ENCODE measurements at places on chromosomes 6 and 20.

DNA sequence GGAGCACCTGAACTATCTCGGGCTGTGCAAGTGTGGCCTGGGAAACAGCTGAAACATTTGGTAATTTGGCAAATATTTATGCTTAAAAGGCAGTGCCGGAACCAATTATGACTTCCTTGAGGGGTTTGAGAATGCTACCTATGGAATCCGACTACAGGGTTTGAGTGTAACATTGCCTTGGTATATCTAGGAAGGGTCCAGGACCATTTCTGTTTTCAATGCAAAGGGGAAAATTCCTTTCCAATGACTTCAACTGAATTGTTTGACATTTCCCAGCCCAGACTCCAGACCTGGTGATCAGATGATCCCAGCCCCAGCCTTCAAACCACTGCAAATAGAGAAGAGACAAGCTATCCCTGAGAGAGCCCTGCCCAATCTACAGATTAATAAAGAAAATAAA is 4.6 kb upstream of the PPP1R3G start:
- no peak overlapping the region for H3K27ac ChIP-seq
- peaks cover 2% of the 10 kb centered on the region for H3K4me1 ChIP-seq
- no peak for DNase-seq
- peaks cover 34% of the 10 kb centered on the region for H3K27me3 ChIP-seq
- H3K4me3 ChIP-seq: no peak overlapping the region

DNA sequence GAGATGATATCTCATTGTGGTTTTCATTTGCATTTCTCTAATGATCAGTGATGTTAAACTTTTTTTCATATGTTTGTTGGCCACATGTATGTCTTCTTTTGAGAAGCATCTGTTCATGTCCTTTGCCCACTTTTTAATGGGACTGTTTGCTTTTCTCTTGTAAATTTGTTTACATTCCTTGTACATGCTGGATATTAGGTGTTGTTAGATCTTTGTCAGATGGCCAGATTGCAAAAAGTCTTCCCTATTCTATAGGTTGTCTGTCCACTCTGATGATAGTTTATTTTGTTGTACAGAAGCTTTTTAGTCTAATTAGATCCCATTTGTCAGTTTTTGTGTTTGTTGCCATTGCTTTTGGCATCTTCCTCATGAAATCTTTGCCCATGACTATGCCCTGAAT is 172.4 kb downstream of the TBC1D32 start:
- H3K27me3 ChIP-seq: no peaks in the 10 kb centered on the region
- no peak overlapping the region for H3K4me3 ChIP-seq
- DNase-seq: no peak
- H3K4me1 ChIP-seq: no peaks in the 10 kb centered on the region
- H3K36me3 ChIP-seq: peaks cover 31% of the 10 kb centered on the region

- no peaks in the 10 kb centered on the region for H3K27me3 ChIP-seq
- no peak overlapping the region for H3K4me3 ChIP-seq
- no peak overlapping the region for H3K27ac ChIP-seq
- H3K4me1 ChIP-seq: no peaks in the 10 kb centered on the region
- no peak for DNase-seq
Measured at GRCh38 chr6:161544801-161545480, 271.1 kb upstream of the AGPAT4 start.

DNA sequence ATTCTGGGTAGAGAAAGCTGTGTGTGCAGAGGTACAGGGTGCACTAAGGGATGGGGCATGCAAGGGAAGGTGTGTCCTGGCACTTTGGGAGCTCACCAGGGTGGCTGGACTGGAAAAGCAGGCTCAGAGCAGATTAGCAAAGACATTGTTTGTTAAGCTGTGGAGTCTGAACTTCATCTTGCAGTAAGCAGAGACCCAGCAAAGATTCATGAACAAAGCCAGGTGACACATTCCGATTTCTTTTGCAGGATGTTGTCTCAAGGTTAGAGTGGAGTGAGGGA is 28.8 kb downstream of the DUSP22 start:
- no peaks in the 10 kb centered on the region for H3K27me3 ChIP-seq
- H3K27ac ChIP-seq: no peak overlapping the region
- peaks cover 2% of the 10 kb centered on the region for H3K4me1 ChIP-seq

- no peaks in the 10 kb centered on the region for H3K27me3 ChIP-seq
- H3K36me3 ChIP-seq: no peaks in the 10 kb centered on the region
- no peak overlapping the region for H3K27ac ChIP-seq
- no peaks in the 10 kb centered on the region for H3K4me1 ChIP-seq
- no peak for DNase-seq
- no peak overlapping the region for H3K4me3 ChIP-seq
Measured at GRCh38 chr6:165573671-165574070, 89.4 kb downstream of the PDE10A start.

- no peaks in the 10 kb centered on the region for H3K27me3 ChIP-seq
- no peaks in the 10 kb centered on the region for H3K4me1 ChIP-seq
- DNase-seq: no peak
- peaks cover 9% of the 10 kb centered on the region for H3K36me3 ChIP-seq
Measured at GRCh38 chr6:87561017-87561416, 28.8 kb downstream of the RARS2 start.

DNA sequence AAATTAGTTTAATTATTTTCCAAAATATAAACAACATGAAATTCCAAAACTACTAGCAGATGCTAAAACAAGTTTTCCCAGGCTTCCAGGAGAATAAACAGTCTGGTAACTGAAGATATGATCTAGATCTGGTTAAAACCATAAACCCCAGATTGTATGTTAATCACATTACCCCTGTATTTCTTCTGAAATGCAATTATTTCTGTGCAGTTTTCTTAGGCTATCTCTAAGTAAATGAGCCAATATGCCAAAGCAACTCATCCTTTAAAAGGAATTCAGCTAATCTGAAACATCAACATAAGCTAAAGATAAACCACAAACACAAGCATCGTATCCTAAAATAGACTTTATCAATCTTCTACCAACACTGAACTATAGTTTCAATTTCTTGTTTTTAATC is 44.6 kb upstream of the SENP6 start:
- no peaks in the 10 kb centered on the region for H3K4me1 ChIP-seq
- peaks cover 7% of the 10 kb centered on the region for H3K27me3 ChIP-seq

DNA sequence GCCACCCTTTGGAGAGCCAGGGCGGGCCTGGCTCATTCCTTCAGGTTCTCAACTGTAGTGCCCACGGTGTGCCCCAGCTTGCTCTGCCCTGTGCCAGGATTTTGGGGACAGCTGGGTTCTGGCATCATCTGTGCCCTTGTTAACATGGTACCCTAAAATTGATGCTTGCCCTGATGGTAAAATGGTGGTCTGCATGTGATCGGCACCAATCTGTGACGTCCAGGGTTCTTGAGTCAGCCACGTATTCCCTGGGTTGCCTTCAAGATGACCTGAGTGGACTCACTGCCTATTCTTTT is 31.2 kb upstream of the APCDD1L start:
- peaks cover 13% of the 10 kb centered on the region for H3K27me3 ChIP-seq
- DNase-seq: no peak
- no peak overlapping the region for H3K27ac ChIP-seq
- H3K4me3 ChIP-seq: no peak overlapping the region
- no peaks in the 10 kb centered on the region for H3K4me1 ChIP-seq
- H3K36me3 ChIP-seq: no peaks in the 10 kb centered on the region

DNA sequence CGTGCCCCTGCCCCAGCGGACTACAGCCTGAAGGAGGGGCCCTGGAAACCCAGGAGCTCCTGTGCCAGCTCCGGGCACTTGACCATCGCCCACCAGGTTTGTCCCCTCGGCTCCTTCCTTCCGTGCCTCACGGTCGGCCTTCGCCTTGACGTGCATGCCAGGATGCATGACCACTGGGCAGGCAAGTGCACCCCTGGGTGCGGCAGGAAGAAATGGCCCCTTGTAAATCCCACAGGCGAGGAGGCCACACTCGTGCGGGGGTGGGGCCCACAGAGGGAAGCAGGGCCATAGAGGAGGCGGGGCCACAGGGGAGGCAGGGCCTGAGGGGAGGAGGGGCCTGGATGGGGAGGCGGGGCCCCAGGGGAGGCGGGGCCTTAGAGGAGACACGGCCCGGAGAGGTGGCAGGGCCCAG is 81.7 kb downstream of the YTHDF1 start:
- H3K4me3 ChIP-seq: no peak overlapping the region
- no peaks in the 10 kb centered on the region for H3K4me1 ChIP-seq
- peaks cover 3% of the 10 kb centered on the region for H3K27me3 ChIP-seq
- no peaks in the 10 kb centered on the region for H3K36me3 ChIP-seq

DNA sequence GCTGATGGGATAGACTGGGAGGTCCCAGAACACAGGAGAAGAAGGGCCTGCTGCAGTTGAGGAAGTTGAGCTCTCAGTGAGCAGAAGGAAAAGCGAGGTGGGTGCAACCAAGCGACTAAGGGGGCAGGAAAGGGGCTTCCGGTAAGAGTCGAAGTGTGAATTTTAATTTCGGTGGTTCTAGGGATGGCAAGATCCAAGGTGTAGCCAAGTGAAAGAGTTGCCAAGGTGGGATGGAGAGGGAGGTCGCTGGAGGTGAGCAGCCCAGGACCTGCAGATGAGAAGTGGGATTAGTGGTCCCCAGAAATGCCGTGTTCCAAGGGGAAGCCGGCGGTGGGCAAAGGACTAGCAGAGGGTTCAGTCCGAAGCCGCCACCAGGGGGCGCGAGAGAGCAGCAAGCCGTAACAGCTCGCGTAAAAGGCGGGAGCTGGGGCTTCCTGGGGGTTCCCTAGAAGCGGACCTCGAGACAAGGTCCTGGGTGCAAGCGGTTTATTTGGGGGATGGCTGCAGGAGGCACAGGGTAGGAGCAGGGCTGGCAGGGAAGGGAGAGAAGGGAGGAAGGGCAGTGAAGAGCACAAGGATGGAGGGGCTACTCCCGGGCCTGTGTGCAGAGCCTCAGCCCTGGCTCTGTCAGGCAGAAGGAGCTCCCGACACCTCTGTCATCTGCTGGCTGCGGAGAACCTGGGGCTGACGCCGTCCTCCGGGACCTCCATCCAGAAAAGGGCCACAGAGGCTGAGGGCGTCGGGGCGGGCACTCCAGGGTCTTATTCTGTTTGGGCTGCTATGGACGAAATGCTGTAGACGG is 103.6 kb downstream of the PAX1 start:
- peak; percentile 47 for DNase-seq
- H3K4me3 ChIP-seq: no peak overlapping the region
- no peaks in the 10 kb centered on the region for H3K27me3 ChIP-seq

DNA sequence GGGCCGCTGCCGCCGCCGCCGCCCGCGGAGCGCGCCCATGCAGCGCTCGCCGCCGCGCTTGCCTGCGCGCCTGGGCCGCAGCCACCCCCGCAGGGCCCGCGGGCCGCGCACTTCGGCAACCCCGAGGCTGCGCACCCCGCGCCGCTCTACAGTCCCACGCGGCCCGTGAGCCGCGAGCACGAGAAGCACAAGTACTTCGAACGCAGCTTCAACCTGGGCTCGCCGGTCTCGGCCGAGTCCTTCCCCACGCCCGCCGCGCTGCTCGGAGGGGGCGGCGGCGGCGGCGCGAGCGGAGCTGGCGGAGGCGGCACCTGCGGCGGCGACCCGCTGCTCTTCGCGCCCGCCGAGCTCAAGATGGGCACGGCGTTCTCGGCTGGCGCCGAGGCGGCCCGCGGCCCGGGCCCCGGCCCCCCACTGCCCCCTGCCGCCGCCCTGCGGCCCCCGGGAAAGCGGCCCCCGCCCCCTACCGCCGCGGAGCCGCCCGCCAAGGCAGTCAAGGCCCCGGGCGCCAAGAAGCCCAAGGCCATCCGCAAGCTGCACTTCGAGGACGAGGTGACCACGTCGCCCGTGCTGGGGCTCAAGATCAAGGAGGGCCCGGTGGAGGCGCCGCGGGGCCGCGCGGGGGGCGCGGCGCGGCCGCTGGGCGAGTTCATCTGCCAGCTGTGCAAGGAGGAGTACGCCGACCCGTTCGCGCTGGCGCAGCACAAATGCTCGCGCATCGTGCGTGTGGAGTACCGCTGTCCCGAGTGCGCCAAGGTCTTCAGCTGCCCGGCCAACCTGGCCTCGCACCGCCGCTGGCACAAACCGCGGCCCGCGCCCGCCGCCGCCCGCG is 730 bp downstream of the INSM1 start:
- H3K4me1 ChIP-seq: peaks cover 7% of the 10 kb centered on the region
- H3K27ac ChIP-seq: no peak overlapping the region
- no peak overlapping the region for H3K4me3 ChIP-seq
- peaks cover 3% of the 10 kb centered on the region for H3K36me3 ChIP-seq

DNA sequence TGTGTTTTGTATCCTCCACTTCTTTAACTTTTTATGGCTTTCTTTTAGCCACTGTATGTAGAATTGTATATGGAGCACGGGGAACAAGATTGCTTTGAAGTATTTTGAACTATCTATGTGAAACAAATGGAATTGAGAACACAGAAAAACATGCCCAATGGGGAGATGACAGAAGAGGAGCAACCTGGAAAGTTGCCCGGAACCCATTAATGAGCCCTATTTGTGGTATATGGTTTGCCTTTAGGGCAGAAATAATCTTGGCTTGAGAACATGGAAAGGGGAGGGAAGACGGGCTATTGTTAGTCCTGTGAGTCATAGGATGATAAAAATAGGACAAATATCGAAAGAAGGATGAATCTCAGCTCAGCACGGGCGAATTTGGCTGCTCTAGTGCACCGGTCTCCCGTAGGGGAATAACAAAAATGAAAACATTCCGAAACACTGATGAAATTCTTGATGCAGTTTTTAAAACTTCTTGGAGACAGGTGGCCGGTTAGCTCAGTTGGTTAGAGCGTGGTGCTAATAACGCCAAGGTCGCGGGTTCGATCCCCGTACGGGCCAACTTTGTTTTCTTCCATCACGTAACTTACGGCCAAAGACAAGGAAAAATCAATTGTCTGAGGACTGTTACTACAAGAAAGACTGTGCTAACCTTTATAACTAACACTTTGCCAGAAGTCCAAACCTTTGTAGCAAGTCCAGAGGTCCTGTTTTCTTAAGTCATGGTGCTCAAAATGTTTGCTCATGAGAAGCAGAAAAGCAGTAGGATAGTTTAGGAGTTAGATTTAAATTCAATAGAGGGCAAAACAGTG is 15.7 kb downstream of the HMGN4 start:
- no peaks in the 10 kb centered on the region for H3K36me3 ChIP-seq
- DNase-seq: peak; percentile 83
- peaks cover 19% of the 10 kb centered on the region for H3K4me1 ChIP-seq
- no peak overlapping the region for H3K4me3 ChIP-seq
- no peaks in the 10 kb centered on the region for H3K27me3 ChIP-seq

- H3K4me3 ChIP-seq: no peak overlapping the region
- no peak for DNase-seq
- peaks cover 5% of the 10 kb centered on the region for H3K4me1 ChIP-seq
Measured at GRCh38 chr6:104813552-104813951, 46.2 kb downstream of the HACE1 start.

- H3K27ac ChIP-seq: no peak overlapping the region
- no peak overlapping the region for H3K4me3 ChIP-seq
- no peaks in the 10 kb centered on the region for H3K27me3 ChIP-seq
- DNase-seq: no peak
- H3K36me3 ChIP-seq: no peaks in the 10 kb centered on the region
Measured at GRCh38 chr6:18680842-18681241, 293.7 kb downstream of the RNF144B start.

- H3K4me3 ChIP-seq: no peak overlapping the region
- H3K27ac ChIP-seq: no peak overlapping the region
- no peak for DNase-seq
- peaks cover 9% of the 10 kb centered on the region for H3K4me1 ChIP-seq
Measured at GRCh38 chr6:149891259-149891658, 6.7 kb downstream of the RAET1E start.

- no peak for DNase-seq
- H3K4me1 ChIP-seq: peaks cover 8% of the 10 kb centered on the region
- no peaks in the 10 kb centered on the region for H3K27me3 ChIP-seq
Measured at GRCh38 chr20:3309226-3309625, 70.2 kb upstream of the SLC4A11 start.

- peaks cover 4% of the 10 kb centered on the region for H3K27me3 ChIP-seq
- no peak for DNase-seq
- no peak overlapping the region for H3K4me3 ChIP-seq
- H3K36me3 ChIP-seq: no peaks in the 10 kb centered on the region
Measured at GRCh38 chr6:21997119-21998037, 299.5 kb downstream of the PRL start.

- H3K4me1 ChIP-seq: peaks cover 2% of the 10 kb centered on the region
- H3K4me3 ChIP-seq: no peak overlapping the region
- H3K36me3 ChIP-seq: no peaks in the 10 kb centered on the region
- H3K27ac ChIP-seq: no peak overlapping the region
- peaks cover 7% of the 10 kb centered on the region for H3K27me3 ChIP-seq
Measured at GRCh38 chr6:156597095-156597494, 180.1 kb upstream of the ARID1B start.

Measured in activated naive CD8-positive, alpha-beta T cell treated with anti-CD3 and anti-CD28 coated beads, Interleukin-2, amount 10 ng/mL, durations not matched to agents 7 days and 5 days (primary cell).